ENCODE measurements at places on chromosomes 16 and 17.

GRCh38 chr16:66144641-66145040, 221.8 kb upstream of the CDH5 start:
- DNase-seq = no peak

DNA sequence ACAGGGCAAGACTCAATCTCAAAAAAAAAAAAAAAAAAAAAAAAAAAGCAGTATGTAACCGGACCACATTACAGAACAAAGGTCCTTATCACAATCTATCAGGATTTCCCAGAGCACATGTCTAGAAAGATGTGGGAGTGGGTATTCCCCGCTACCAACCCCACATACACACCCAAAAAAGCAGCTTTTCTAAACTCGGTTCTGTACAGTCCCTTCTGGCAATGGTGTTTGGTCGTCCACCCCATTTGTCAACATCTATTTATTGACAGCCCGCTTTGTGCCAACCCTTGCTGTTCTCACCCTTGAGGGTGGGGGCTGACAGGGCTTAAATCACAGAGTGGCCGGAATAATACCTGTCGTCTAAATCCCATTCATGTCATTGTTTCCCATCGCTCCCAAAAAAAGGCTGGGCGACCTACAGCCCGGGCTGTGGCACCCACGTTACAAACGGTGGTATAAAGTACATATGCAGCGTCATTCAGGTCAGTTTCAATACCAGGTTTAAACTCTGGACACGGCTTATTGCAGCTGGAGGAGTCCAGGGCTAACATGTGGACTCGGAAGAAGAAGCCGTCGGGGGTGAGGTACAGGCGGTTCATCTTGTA, 3.6 kb downstream of the C17orf58 start:
- DNase-seq = no peak

DNA sequence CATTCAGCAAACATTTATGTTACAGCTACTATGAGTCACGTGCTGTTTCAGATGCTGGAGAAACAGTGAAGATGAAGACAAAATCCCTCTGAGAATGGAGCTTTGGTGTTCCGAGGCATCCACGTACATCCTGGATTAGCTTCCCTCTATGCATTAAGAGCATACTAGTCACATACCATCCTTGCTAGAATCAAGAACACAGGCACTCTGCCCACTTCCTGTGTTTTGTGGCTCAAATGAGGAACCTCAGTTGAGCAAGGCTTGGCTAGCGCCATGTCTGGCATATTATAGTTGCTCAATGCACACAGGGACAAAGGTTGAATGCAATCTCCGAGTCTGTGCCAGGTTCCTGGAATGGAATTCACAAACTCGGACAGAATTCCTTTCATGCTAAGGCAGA, 297.5 kb downstream of the XYLT1 start:
- DNase-seq = no peak

DNA sequence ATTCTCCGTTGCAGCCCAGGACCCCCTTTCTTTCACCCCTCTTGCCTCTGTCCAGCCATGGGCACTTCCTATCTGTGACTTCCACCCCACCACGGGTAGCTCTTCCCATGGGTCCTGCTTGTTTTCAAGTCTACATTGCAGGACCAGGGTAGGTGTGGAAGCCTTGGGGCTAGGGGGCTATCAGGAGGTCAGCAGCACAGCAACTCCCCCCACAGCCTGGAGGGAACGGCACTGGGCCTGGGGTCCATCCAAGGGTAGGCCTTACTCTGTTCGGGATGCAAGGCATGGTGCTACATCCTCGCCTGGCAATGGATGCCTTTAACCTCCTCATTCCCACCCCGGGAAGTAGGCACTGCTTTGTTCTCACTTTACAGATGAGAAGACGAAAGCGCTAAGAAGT, 109.3 kb downstream of the IRX5 start:
- DNase-seq = no peak

DNA sequence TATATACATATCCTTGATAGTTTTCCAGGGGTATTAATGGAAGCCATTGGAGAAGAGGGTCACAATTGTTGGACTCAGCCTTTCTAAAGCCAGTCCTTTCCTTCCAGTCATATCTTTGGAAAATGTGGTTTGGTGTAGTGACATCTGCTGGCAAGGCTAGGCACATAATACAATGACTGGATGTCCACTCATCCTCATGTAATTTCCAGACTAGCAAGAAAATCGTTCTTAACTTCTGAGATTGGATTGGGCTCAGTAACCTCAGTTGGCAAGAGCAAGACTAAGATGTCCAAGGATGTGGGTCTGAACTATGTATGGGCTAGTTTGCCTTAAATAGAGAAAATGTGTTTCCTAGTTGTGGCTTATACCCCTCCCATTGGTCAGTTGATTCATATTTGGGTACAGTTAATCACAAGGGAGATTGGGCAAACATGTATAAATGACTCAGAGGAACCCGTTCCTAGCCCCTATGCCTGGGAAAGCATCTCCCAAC, 8.7 kb upstream of the KAT7 start:
- DNase-seq = peak; percentile 36

DNA sequence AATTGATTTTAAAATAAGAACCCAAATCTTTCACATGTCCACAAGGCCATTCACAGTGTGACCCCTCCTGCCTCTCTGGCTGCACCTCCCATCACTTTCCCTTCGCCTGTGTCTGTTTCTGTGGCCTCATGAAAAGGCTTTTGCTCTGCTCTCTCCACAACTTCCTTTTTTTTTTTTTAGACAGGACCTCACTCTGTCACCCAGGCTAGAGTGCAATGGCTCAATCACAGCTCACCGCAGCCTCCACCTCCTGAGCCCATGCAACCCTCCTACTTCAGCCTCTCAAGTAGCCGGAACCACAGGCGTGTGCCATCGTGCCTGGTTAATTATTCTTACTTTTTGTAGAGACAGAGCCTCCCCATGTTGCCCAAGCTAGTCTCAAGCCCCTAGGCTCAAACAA, 197.1 kb downstream of the ABCC12 start:
- DNase-seq = no peak

- peak; percentile 49 for DNase-seq
These were observed 1.4 kb downstream of the ZG16 start for GRCh38 chr16:29779474-29779873.

GRCh38 chr16:11401161-11402050, 56.1 kb downstream of the RMI2 start:
- peak; percentile 53 for DNase-seq

DNA sequence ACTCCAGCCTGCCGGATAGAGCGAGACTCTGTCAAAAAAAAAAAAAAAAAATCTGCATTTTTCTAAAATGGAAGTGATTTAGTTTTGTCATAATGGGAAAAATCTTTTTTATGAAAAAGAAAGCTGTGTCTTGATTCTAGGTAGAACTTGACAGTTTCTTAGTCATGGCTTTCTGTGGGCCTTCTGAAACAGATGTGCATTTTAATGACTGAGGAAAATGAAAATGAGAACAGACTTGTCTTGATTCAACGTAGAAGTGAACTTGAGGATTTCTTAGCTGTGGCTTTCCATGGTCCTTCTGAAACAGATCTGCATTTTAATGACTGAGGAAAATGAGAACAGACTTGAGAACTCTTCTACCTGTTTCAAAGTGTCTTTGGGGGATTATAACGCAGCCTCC, 171.7 kb downstream of the VPS53 start:
- no peak for DNase-seq

GRCh38 chr17:64732336-64733006, 70.4 kb upstream of the SMURF2 start:
- no peak for DNase-seq

DNA sequence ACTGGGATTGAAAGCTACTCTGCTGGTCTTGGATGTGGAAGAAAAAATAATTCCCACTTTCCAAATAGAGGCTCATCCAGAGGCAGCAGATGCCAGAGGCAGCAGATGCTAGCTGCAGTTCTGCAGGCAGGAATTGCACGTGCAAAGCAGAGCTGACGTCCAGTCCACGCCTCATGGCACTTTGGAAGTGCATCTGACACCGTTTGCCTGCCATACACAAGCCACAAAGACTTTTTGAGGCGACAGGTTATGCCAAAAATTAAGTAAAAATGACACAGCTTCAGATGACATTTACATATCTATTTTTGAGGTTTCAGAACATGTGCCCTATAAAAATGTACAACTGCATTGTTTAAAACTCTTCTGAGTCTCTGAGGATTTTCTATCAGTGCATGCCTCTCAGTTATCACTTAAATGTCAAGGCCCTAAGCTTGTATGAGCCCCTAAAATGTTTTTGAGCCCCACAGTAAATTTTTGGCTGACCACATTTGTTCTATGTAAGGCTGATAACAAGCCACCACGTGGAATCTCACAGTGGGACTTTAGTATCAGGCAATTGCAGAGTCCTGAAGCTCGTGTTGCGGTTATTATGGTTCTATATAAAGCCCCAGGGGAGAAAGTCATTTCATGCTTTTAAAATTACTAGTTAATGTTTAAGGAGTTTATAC, 239.2 kb downstream of the PRKCA start:
- DNase-seq = no peak

DNA sequence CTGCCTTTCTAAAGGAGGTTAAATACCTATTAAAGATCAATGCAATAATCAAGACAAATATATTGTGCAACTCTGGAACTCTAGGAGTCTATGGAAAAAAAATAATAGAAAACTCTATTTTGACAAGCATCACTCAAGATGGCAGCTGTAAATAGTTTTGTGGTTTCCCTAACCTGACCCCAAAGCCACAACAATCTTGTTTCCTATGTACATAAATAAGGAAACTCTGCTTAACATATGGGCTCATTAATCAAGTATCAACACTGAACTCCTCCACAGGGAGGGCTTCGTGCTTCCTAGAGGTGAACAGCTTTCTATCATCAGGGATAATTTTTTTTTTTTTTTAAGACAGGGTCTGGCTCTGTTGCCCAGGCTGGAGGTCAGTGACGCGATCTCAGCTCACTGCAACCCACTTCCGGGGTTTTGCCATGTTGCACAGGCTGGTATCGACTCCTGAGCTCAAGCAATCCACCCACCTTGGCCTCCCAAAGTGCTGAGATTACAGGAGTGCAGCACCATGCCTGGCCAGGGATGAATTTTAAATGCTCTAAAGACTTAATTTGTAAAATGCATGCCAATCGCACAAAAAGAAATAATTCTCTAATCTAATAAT, 42.5 kb downstream of the ARHGAP17 start:
- DNase-seq = no peak

- DNase-seq = peak; percentile 54
These were observed 592 bp downstream of the ALDOA start for GRCh38 chr16:30065943-30066760.

- DNase-seq = peak; percentile 32
These were observed 60.8 kb downstream of the PARN start for GRCh38 chr16:14569213-14569612.

- DNase-seq = no peak
These were observed at the start of gene RCVRN for GRCh38 chr17:9905078-9905415. Gene RCVRN (minus strand): TSS chr17:9905271. CDS start chr17:9905180, 91 bp downstream.

DNA sequence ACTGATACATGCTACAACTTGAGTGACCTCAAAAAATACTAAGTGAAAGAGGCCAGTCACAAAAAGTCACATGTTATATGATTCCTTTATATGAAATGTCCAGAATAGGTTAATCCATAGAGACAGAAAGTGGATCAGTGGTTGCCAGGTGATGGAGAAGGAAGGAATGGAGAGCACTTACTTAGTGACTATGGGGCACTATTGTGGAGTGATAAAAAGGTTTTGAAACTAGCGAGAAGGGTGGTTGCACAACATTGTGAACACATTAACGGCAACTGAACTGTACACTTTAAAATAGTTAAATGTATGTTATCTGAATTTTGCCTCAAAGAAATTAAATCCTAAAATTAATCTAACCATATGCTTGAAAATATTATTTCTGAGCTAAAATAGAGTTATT, 25.9 kb downstream of the AMFR start:
- no peak for DNase-seq

DNA sequence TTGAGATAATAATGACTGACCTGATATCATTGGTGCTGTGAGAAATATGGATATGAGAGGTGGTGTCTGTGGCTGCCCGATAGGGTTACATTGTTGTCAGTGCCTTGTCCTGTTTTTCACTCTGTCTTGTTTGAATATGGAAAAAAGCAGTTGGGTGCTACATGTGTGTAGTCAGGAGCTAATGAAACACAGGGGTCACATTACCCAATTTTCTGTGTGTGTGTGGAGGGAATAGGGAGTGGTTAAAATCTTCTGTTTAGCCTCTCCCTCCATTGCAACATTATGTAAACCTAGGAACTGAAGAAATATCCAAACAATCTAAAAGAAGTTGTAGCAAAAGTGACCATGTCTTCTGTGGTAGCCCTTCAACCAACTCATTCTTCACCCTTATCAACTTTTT, 527.7 kb upstream of the SOX9 start:
- DNase-seq = no peak

DNA sequence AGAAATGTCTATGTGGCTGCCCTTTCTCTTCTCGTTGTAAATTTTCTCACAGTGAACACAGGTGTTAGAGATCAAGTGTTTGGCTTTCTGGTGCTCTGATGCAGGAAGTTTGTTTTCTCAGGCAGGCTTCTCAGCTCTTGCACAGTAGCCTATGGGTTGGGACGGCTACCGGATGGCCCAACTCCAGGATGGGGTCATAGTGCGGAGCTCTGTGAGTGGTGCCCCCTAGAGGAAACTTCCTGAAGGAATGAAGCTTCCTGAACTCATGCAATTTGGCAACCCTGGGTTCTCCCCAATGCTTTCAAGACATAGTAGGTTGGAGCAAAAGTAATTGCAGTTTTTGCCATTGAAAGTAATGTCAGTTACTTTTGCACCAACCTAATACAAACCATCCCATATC, 407.5 kb upstream of the HSBP1 start:
- DNase-seq = no peak

DNA sequence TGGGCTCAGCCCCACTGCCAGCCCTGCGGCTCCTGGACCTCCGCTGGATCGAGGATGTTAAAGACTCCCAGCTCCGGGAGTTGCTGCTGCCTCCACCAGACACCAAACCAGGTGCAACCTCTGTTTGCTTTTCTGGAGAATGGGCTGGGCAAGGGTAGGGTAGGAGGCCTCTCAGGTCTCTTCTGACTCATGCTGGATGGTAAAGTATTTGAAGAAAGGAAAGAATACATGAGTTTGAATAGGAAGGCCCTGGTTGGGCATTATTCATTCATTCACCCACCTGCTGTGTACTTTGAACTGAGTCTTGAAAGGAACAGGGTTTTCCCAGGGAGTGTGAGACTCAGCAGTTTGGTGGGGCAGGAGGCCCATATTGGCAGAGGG, 6.5 kb upstream of the ORAI3 start:
- no peak for DNase-seq

GRCh38 chr16:55494994-55495421, 13.9 kb upstream of the LPCAT2 start:
- DNase-seq = peak; percentile 24

- no peak for DNase-seq
These were observed 2.5 kb upstream of the MRPS23 start for GRCh38 chr17:57852092-57852954.

- peak; percentile 66 for DNase-seq
These were observed 3.3 kb downstream of the POLR3E start for GRCh38 chr16:22300427-22301071.

- DNase-seq = no peak
These were observed 125.3 kb downstream of the SHISA6 start for GRCh38 chr17:11366272-11366850.

DNA sequence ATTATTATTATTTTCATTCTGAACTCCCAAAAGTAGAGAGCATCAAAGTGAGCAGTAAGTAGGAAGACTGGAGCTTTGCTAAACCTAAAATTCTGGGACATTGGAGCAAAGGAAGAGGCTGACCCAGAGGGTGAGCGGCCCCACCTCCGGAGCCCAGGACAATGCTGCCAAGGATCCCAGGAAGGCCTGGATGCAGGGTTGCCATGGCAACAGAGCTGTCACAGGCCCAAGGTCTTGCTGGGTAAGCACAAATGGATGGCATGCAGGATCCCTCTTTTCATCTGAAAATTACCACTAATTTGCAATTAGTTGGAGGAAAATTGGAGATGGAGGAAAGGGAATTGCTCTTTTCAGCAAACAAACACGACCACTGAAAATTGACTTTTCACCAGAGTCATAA, 457.9 kb upstream of the CDH5 start:
- no peak for DNase-seq

All from Calu3 (cell line).